ENCODE measurements at places on chromosomes 6 and 20.

- no peak for DNase-seq
Observed at GRCh38 chr20:37317316-37317715, 27.9 kb downstream of the MANBAL start.

GRCh38 chr20:46150943-46151342 is 32.8 kb downstream of the CD40 start:
- no peak for DNase-seq

DNA sequence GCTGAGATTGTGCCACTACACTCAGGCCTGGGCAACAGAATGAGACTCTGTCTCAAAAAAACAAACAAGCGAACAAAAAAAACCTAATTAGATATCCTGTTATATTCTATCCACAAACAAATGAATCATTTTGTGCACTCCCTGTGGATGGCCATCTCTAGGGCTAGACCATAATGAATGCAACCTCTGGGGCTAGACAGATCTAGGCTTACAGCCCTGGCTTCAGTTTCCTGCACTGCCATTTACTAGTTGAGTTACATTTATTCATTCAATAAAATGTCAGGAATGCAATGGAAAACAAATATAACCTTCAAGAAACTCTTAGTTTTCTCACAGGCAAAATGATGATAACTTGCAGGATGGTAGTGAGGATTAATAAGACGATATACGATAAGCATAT is 6.6 kb upstream of the RNF8 start:
- DNase-seq, result no peak

- DNase-seq, result no peak
Observed at GRCh38 chr6:111711476-111711875, 105.8 kb upstream of the TRAF3IP2 start.

- no peak for DNase-seq
Observed at GRCh38 chr6:97304701-97305100, 21.7 kb upstream of the MMS22L start.

Data from keratinocyte (primary cell).